ENCODE measurements at places on chromosomes 1 and 21.

- DNase-seq: no peak
These were observed 12.5 kb upstream of the KIF26B start for GRCh38 chr1:245142171-245142798.

- no peak for DNase-seq
These were observed 800.3 kb downstream of the PLA2G4A start for GRCh38 chr1:187629075-187629474.

DNA sequence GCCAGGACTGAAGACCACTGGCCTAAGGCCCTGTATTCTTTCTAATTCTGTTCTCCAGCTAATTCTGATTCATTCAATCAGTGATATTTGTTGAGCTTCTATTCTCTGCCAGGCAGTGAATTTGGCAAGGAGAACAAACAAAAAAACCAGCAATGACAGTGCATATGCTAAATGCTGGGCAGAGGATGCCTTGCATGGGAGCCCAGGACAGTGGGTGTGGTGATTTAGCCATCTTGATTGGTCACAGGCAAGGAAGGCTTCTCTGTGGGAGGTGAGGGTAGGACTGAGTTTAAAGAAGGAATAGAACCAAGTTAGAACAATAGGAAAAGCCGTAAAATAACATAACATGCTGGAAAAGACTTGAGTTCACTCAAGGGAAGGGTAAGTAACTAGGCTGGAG is 9.2 kb upstream of the CPT2 start:
- no peak for DNase-seq

GRCh38 chr1:53891018-53891417 is 1.4 kb upstream of the YIPF1 start:
- DNase-seq: no peak
